Stimulated activated CD4-positive, alpha-beta T cell treated with anti-CD3 and anti-CD28 coated beads, Interleukin-1b, Interleukin-23, amount 100 ng/mL, for 48 hours (primary cell): ENCODE measurements at places on chromosomes 1 and 21.

- no peak for DNase-seq
Observed at GRCh38 chr1:206049293-206049692, 3.7 kb upstream of the RHEX start.

- DNase-seq: no peak
Observed at GRCh38 chr1:224238756-224239155, 55.7 kb downstream of the DEGS1 start.

GRCh38 chr1:51303315-51303714, 27.0 kb downstream of the TTC39A start:
- DNase-seq: no peak

GRCh38 chr1:79551321-79551720, 544.8 kb upstream of the ADGRL4 start:
- DNase-seq: no peak

- DNase-seq: no peak
Observed at GRCh38 chr1:219031809-219032208, 141.9 kb upstream of the LYPLAL1 start.
